ENCODE measurements at places on chromosomes 12 and 14. TPM values are rescaled to one million over a fixed set of nuclear protein-coding genes. Genes with fewer than 3 reads are reported as not detected.

Gene PDE3A
- total RNA-seq = 0.56 TPM

Gene PRR4
- total RNA-seq = 0.64 TPM

Gene CIROP
- not detected for total RNA-seq

Gene TMEM63C
- total RNA-seq = 4.7 TPM

Gene CDCA3
- 13.9 TPM for total RNA-seq

Gene OR4Q2
- total RNA-seq = not detected

Gene OR6C2
- 0.12 TPM for total RNA-seq

DNA sequence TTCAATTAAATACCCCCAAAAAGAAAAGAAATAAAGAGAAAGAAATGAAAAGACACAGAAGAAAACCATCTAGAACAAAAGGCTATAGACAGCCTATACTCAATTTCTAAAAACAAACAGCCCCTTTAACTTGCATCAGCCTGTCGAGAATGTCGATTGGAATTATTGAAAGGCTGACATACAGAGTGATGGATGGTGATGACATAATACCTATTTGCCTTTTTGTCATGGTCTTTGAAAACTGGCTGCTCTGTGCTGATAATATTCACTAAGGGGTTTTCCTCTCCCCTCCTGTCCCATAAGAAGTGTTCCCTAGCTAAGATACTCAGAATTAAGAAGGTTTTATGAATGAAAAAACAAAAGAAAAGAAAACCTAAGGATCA is 393.7 kb downstream of the SOX5 start:
- no peak for ATAC-seq

GRCh38 chr12:124808272-124808671 is 55.4 kb downstream of the SCARB1 start:
- ATAC-seq = no peak

GRCh38 chr14:68232300-68233055 is 412.9 kb downstream of the RAD51B start:
- ATAC-seq = peak; percentile 81

GRCh38 chr12:117857632-117858612 is 110.9 kb downstream of the KSR2 start:
- ATAC-seq = peak; percentile 50

DNA sequence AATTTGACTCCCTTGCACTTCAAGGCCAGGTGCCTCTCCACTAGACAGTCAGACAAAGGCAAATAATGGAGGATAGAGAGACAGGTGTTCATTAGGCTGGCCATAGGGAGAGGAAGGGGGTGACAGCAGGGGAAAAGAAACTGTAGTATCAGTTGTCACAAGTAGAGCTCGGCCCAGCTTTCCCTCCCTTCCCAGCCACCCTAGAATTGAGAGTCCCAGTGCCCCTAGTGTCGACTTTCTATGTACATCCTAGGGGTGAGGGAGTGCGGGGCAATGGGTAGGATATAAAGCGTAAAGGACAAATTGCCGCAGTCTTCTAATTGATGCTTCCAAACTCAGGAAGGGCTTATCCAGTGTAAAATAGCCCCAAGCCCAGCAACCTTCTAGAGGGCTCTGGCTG is 39.0 kb downstream of the BAZ2A start:
- ATAC-seq = no peak

- ATAC-seq = peak; percentile 32
Measured at GRCh38 chr12:132489078-132489601, 811 bp upstream of the FBRSL1 start.

- ATAC-seq = no peak
Measured at GRCh38 chr14:103749860-103750259, 34.2 kb downstream of the ZFYVE21 start.

DNA sequence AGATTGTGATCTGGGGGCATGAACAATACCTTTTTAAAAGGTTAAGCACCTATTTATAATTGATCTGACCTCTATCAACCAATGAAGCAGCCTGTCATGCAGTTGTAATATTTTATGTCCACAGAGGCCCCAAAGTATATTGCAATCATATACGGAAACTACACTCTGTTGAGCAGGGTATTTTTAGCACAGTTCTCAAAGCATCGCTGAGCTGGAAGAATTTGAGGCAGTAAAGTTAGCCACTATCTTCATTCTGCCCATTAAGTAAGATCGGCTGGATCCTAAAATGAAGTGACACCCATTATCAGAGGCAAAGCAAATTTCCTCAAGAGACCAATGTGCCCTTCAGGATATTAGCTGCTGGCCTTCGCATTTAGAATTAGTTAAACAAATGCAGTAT is 47.7 kb upstream of the GRIP1 start:
- no peak for ATAC-seq

- no peak for ATAC-seq
Measured at GRCh38 chr14:72745991-72746980, 147.6 kb downstream of the DPF3 start.

DNA sequence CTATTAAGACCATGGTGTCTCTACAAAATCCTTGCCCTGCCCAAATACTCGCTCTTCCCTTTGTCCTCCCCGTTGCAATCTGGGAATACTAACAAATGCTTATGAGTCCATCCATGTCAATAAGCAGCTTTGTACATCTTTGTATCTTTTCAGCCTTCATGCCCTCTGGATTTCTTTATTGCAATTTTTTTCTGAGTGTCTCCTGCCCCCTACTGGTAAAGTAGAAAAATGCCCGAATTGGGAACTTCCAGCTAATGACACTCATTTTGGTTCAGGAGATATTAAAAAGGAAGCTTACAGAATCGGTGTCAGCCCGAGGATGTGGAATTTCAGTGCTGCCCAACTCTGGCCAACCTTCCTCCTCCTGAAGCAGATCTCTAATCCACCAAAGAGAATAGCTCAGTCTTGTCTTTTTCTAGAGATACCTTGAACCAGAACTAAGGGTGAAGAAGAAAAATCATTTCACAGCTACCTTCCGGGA is 46.0 kb downstream of the SH2B3 start:
- peak; percentile 22 for ATAC-seq

DNA sequence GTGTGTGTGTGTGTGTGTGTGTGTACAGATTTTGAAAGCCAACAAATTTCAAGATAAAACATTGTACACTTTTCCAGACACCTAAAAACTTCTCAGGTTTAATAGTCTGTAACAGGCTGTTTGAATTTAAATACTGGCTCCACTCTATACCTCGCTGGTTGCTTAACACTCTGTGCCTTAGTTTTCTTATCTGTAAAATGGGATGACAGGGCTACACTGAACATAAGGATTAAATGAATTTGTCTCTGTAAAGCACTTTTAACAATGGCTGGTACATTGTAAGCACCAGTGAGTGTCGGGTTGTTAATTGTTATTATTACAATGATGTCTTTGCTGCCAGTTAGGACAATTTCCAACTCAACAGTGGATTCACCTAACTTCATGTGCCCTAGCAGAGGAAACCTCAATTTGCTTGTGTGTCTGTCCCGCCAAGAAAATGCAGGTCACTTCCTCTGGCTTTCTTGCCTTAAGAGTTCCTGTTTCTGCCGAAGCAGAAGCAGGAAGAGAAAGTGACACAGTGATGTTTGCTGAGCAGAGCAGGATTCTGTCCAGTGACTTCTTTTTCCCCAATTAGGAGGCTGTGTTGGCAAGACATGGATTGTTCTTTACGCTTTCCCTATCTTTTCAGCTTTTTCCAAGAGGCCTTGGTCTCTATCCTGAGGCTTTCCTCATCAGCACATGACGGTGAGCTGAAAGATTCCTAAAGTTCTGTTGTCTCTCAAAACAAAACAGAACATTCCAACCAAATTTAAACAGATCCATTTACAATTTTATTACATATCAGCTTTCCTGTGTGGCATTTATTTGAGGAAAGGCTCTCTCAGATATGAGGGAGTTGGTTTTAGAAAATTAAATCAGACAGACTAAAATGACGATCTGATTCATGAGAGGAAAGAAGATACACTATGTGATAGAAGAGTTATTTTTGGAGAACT is 154.1 kb upstream of the ATP2B1 start:
- ATAC-seq = peak; percentile 61

GRCh38 chr14:101593411-101594238 is 32.3 kb downstream of the DIO3 start:
- ATAC-seq = no peak

GRCh38 chr14:101235335-101236103 is 325.8 kb upstream of the DIO3 start:
- ATAC-seq = peak; percentile 47

DNA sequence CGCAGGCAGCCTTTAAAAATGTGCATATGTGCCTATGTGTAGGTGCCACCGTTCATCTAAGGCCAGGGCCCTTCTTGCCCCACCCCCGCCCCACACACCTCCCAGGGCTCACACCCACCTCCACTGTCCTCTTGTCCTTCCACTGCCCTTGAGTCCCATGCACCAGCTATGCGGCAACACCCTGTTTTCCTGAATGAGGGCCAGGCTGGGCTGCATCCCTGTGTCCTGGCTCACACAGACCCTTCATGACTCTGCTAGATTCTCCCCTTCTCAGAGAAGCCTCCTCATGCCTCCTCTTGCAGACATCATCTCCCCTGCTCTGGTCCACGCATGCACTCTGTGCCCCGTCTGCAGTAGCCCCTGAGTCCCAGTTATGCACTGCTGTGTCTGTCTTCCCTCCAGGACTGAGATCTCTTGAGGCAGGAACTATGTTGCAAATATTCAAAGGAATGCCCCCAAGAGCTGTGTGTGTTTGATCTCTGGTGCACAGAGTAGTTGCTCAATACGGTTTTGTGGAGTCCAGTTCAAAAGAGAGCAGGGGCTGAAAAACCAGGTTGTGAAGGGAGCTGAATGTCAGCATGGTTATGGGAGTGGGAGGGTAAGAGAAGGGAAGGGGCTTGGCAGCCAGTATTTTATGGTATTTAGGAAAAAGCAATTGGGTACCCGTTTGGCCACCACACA is 47.3 kb upstream of the ESRRB start:
- ATAC-seq = no peak

GRCh38 chr12:119624966-119625365 is 31.4 kb downstream of the TMEM233 start:
- no peak for ATAC-seq

GRCh38 chr12:130177635-130178242 is 15.5 kb downstream of the FZD10 start:
- no peak for ATAC-seq

GRCh38 chr14:94051115-94051514 is 25.0 kb downstream of the OTUB2 start:
- ATAC-seq = no peak

GRCh38 chr14:52700701-52701172 is 5.4 kb upstream of the ERO1A start:
- ATAC-seq = peak; percentile 74

DNA sequence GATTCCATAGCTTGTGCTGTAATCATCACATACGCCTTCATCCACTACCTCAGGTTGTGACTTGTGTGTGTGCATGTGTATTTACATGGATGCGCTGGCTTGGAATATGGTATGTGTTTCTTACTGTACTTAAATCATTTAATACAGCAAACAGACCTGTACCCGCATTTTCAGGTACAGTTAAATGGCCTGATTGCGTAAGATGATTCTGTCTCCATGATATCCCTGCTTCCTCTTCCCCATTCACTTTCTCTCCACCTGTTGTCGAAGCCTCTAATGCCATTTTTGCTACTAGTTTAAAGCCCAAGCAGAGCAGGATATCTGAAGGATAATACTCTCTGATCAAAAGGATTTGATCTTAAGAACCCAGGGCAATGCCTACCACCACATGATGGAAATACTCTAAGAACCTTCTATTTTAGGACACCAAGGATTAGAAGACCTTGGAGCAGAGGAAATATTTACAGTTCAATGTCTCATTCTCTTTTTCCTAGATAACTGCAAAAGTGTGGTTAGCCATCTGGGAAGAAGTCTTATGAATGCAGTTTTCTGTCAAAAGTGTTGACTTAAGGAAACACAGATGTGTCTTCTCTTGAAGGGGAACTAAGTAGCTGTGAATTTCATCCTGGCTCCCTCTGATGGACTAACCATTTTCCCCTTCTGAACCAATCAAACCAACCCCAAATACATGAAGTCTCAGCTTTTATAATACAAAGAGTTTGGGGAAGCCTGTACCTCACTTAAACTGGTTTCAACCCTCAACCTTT is 78.7 kb downstream of the HELB start:
- no peak for ATAC-seq

GRCh38 chr12:120710805-120711296 is 593 bp downstream of the UNC119B start:
- ATAC-seq = peak; percentile 39

DNA sequence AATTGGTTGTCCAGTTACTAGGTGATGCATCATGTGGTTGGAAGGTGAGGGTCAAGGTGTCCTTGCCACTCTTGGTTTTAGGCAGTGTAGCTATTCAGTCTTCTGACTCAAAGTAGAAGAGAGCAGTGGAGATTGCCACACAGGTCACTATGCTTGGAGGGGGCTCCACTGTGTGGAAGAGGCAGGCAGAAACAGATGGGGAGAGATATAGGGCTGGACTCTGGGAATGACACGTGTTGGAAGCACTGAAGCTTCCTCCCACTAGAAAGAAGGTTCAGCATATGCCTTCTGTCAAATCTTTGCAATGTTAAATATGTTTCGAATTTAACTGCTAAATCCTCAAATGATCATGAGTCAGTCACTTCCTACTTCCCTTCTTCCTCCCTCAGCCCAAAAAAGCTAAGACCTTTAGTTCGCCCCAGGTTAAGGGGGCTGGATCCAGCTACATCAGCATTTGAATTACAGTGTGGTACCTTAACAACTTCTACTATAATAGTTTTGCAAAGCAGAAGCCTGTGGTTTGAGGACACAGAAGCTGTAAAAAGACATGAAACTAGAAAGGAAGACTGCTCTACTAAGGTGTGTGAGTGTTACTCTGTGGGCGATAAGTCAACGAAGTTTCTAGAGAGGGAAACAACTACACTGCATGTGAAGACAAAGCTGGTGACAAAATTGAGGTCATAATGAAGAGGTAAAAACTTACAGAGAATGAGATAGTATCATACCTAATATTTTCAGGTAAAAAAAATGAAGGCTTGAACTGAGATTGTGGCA is 228.0 kb downstream of the NELL2 start:
- ATAC-seq = no peak

DNA sequence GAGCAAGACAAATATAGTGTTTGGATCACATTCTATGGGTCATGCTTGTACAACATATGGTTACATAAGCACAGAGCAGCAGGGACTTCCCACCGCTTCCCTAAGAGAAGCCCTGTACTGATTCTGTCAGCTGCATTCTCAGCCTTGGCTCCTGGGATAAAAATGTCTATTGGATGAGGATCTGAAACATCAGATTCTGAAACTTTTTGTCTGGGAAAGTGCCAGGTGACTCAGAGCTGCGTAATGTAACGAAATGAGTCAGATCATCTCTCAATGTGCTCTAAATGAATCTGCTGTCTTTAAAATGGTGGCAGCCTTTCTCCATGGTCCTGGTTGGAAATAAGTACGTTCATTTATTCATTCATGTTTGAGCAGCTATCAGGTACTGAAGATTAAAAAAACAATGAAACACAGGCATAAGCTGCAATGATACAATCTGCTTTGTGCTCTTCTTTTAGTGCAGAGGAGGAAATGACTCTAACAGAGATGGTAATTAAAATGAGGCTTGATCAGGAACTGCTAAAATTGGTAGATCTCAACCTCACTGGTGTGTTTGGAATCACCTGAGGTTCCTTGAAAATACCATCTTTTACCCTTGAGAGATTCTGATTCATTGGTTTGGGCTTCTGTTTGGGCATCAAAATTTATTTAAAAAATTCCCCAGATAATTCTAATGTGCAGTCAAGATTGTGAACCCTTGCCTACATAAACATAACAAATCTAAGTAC is 99.1 kb upstream of the NAP1L1 start:
- ATAC-seq = peak; percentile 60
